Heart left ventricle (tissue), 16 donors: ENCODE measurements at places on chromosomes 2 and 18. TPM values are rescaled to one million over a fixed set of nuclear protein-coding genes. Genes with fewer than 3 reads are reported as not detected.

STPG4 gene
- not detected for total RNA-seq

DLX1 gene
- total RNA-seq = not detected

CEBPZ gene
- total RNA-seq = 23.4 TPM

GPBAR1 gene
- total RNA-seq = 3.1 TPM

CTNNA2 gene
- total RNA-seq = 0.20 TPM

BMP10 gene
- not detected for total RNA-seq

PSMA8 gene
- total RNA-seq = not detected

RNU2-63P gene
- total RNA-seq = not detected

ATP8B1 gene
- total RNA-seq = 7.7 TPM

GRP gene
- not detected for total RNA-seq

TXNDC2 gene
- not detected for total RNA-seq

DSEL gene
- total RNA-seq = 4.0 TPM

AP1S3 gene
- total RNA-seq = 0.69 TPM

GKN2 gene
- not detected for total RNA-seq

PLB1 gene
- total RNA-seq = 1.4 TPM

LIPG gene
- total RNA-seq = 0.91 TPM

GALM gene
- 25.3 TPM for total RNA-seq

KCNG2 gene
- not detected for total RNA-seq

ADNP2 gene
- total RNA-seq = 12.7 TPM

FEV gene
- not detected for total RNA-seq

C2orf66 gene
- total RNA-seq = not detected

CDCA7 gene
- 1.3 TPM for total RNA-seq

CHRND gene
- total RNA-seq = not detected

MC5R gene
- not detected for total RNA-seq

RUFY4 gene
- not detected for total RNA-seq

CTIF gene
- 59.7 TPM for total RNA-seq

MYO3B gene
- total RNA-seq = 0.09 TPM

TRPM8 gene
- not detected for total RNA-seq

BIRC6 gene
- total RNA-seq = 68.0 TPM

RAX gene
- total RNA-seq = not detected

LHCGR gene
- total RNA-seq = 0.42 TPM

CD207 gene
- not detected for total RNA-seq

ZNF521 gene
- 12.8 TPM for total RNA-seq

LYG1 gene
- 0.37 TPM for total RNA-seq

TMEM198 gene
- 3.0 TPM for total RNA-seq

MFF gene
- total RNA-seq = 66.6 TPM

CRYGC gene
- not detected for total RNA-seq

CNGA3 gene
- not detected for total RNA-seq

NABP1 gene
- 4.1 TPM for total RNA-seq

COLEC11 gene
- total RNA-seq = 2.9 TPM

STAT1 gene
- total RNA-seq = 44.0 TPM

GKN1 gene
- total RNA-seq = not detected

PHLPP1 gene
- 7.0 TPM for total RNA-seq

REG3G gene
- not detected for total RNA-seq

TMEM163 gene
- 0.44 TPM for total RNA-seq

KYNU gene
- total RNA-seq = 0.62 TPM

HJURP gene
- total RNA-seq = 0.66 TPM

TTN gene
- 4,342 TPM for total RNA-seq

CYP1B1 gene
- total RNA-seq = 68.8 TPM

TBC1D8 gene
- 42.9 TPM for total RNA-seq
